Transverse colon (tissue), 4 donors: ENCODE measurements at places on chromosomes 13 and 19.

GRCh38 chr13:64033921-64034320, 2618.3 kb upstream of the PCDH20 start:
- no peak for DNase-seq

DNA sequence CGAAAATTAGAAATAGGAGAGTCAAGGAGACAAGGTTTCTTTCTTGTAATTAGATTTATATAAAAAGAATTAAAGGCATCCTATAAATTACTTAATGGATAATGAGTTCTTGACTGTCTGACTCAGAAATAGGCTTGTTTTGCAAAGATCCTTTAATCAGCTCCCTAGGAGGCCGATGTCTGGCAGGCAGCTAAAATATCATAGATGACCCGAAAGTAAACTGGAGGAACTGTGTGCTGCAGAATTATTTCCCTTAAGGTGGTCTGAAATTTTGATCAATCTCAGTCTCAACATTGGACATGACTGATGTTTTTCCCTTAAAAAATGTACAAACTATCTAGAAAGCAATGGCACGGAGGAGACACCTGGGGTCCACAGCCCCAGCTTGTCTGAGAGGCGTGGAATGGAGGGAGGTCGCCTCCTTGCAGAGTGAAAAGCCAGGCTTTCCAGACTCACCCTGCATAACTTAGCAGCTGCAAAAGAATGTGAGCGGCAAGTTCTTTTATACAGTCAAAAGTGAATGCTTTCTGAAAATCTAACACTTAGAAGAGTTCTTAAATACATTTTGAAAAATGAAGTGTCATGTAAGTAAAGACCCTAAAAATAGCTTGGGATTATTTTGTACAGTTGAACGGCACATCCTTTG, 44.8 kb downstream of the MBNL2 start:
- DNase-seq: no peak

GRCh38 chr19:1411255-1412191, 4.1 kb downstream of the DAZAP1 start:
- DNase-seq: peak; percentile 30

DNA sequence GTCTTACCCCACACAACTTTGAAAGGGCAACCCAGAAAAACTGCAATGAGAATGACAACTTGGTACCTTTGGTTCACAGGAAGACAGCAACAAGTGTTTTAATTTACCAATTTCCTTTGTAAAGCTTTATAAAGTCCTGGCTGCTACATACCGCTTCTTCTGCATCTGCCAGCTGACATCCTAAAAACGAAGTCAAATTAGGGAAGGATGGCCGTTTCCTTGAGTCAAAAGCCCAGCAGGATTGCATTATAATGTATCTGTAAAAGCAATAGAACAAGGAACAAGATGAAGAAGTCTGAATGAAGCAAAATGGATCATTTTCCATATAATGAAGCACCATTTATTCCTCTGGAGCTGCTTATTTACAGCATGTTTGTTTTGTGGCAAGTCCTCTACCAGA, 25.8 kb upstream of the URAD start:
- DNase-seq: no peak

DNA sequence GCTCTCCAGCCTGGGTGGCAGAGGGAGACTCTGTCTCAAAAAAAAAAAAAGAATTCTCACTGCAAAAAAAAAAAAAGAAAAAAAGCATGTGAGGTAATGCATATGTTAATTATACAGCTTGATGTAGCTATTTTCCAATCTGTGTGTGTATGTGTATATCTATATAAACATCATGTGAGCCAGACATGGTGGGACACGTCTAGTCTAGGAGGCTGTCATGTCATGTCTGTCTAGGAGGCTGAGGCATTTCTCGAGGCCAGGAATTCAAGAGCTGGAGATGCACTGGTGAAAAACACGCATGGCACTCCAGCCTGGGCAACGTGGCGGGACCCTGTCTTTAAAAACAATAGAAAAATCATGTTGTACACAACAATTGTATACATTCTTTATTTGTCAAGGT, 6.9 kb upstream of the SBK3 start:
- DNase-seq: no peak

DNA sequence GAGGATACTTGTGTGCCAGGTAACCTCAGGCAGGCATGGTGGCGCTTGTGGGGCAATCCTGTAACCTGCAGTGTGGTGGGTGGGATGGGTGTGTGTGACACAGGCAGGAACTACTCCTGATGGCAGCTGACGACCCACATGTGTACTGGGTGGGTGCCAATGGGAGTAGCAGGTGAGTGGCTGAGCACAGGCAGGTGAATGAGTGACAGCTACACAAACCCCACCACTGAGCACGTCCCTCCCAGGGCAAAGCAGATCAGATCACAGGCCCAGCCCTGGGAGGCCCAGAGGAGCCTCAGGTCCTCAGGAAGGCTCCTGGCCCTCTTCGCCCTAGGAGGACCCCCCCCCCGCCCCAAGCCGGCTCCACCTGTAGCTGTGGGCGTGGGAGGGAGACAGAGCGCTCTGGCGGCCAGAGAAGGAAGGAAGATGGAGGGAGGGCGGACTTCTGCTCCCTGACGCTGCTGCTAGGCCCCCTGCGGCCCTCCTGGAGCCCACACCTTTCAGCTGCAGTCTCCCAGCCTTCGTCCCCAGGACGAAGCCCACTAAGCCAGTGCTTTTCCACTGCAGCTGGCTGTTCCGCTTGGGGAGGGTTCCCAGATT, 1.3 kb upstream of the ZNF181 start:
- peak; percentile 12 for DNase-seq

DNA sequence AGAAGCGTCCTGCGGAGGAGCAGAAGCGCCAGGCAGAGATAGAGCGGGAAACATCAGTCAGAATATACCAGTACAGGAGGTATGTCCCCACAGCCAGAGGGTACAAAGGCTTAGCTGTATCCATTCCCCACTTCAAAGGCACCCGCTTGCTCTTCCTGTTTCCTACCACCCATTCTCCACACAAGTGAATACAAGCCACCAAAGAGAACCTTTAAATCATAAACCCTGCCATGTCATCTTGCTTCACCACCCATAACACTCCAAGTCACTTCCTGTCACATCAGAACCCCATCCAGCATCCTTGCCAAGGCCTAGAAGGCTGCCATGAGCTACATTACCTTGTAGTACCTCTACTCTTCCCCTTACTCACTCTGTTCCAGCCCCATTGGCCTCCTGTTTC, 205.8 kb downstream of the LMO7 start:
- no peak for DNase-seq

GRCh38 chr13:41034881-41035280, 15.8 kb upstream of the ELF1 start:
- no peak for DNase-seq

GRCh38 chr19:11347546-11348039, 1.3 kb downstream of the CCDC159 start:
- no peak for DNase-seq

DNA sequence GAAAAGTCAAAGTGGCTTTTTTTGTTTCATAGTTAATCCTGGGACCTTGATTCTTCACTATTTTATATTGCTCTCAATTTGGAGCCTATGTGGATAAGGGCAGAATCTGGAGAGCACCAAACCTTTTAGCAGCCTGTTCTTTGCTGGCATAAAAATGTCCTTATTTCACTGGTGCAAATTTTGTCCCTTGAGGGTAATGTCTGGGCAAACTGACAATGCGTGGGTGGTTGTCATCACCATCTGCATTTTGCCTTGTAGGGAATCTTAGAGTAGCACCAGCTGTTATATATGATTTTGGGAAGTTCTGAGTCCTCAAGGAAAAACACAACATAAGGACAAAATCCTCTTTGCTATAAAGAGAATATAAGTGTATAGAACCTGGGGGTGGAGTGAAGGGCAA, 336.9 kb upstream of the HTR2A start:
- no peak for DNase-seq

GRCh38 chr13:109665781-109666249, 120.6 kb downstream of the IRS2 start:
- no peak for DNase-seq

DNA sequence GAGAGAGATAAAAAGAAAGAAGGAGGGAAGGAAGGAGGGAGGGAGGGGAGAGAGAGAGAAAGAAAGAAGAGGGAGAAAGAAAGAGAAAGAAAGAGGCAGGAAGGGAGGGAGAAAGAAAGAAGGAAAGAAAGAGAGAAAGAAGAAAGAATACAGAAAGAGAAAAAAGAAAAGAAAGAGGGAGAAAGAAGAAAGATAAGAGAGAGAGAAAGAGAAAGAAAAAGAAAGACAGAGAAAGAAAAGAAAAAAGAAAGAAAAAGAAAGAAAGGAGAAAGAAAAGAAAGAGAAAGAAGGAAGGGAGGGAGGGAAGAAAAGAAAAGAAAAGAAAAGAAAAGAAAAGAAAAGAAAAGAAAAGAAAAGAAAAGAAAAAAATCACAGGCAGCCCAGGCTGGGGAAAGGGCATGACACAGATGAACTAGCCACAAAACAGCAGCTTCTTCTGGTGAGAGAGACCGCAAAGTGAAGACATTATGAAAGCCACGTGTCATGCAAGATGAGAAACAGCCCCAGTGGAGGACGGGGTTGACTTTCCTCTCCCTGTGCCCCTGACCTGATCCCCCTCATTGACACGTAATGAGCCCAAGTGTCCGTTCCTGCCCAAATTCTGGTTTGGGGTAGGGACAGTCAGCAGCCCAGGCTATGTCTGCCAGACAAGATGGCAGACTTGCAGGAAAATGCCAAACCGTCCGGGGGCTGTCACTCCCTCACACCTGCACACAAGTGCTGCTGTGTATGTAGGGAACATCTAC, 102.1 kb downstream of the INSR start:
- DNase-seq: peak; percentile 19

DNA sequence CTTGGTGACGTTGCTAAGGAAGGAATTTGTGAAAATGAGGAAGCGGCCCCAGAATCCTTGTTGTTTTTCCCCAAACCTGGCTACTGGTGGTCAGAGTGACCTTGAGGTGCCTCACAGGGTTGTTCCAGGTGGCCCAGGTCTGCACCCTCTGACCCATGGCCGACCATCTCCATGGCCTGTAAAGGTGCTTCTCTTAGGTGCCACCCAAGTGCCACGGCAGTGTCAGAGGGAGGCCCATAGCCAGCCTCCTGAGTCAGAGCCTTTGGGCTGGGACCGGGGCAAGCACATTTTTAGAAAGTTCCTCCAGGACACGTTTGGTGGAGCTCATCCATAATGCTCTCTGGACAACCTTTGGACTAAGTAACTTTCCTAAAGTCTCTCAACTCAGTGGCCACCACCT, 83.9 kb upstream of the IRS2 start:
- no peak for DNase-seq

DNA sequence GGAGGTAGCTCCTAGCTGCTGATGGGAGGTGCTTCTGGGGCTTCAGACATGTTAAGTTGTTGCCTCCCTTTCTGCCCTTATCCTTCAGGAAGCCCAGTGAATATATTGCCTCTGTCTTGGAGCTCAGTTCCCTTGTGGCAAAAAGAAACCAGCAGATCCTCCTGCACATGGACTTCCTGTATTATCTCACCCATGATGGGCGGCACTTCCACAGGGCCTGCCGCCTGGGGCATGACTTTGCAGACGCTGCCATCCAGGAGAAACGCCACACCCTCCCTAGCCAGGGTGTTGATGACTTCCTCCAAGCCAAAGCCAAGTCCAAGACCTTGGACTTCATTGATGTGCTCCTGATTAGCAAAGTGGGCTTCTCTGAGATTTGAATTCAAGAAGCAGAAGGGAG, 6.0 kb upstream of the CYP4F12 start:
- peak; percentile 67 for DNase-seq

- DNase-seq: no peak
These were observed 148.0 kb downstream of the PRR20E start for GRCh38 chr13:57314897-57315520.

DNA sequence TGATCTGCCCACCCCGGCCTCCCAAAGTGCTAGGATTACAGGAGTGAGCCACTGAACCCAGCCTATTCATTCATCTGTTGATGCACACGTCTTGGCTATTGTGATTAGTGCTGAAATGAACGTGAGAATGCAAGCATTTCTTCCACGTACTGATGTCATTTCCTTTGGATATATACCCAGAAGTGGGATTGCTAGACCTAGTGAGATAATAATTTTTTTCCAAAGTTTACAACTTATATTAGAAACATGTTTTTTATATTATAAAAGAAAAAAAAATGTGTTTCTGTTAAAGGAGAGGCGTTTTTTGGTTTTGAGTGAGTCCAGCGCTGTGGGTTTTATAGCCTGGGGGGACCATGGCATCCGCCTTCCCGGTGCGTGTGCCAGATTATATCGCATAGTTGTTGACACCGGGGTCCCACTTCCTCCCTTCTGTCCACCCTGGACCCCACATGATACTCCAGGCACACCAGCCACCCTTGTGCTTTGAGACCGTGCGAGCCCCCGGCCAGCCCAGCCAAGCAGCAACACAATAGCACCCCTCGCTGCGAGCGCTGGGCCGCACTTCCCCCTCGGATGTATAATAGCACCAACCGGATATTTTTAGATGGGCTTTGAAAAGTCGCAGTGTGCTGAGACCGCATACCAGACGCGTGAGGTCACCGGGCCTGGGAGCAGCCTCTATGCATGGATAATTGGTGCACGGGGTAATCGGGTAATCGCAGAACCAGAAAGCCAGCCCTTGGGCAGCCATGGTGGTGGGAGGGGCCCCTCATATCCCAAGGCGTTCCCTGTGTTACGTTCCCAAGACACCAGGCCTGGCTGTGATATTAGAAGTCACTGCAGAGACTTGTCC, 59.6 kb downstream of the MYO9B start:
- DNase-seq: peak; percentile 80

DNA sequence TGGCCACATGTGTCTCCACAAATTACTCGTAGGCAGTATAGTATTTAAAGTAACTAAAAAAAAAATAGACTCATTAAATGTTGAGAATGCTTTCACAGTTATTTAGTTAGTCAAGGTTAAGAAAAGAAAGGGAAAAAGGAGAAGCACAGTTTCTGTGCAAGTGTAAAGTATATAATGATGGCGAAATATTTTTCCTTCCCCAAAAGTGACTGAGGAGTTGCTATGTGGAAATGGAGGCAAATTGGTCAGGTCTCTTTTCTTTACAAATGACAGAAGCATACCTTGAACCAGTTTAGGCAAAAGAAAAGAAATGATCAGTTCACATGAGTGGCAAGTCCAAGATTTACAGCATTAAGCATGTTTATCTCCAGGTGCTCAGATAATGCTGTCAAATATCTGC, 18.0 kb downstream of the CSNK1A1L start:
- no peak for DNase-seq

DNA sequence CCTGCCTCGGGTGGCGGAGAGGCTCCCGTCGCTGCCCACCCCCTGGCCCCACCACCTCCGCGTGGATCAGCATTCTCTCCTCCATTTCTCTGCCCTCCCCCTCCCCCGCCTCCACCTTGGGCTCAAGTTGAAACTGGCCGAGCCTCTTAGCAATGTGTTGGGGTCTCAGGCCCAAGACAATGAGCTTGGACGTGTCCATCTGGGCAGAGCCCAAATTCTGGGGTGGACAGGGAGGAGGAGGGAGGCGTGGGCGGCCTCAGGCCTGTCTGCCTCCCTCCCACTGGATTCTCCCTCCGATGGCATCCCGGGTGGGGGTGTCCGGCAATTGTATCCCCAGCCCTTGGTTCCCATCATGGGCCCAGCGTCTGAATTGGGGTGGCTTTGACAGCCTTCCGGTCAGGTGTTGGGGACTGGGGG, 1.2 kb downstream of the CELF5 start:
- no peak for DNase-seq

DNA sequence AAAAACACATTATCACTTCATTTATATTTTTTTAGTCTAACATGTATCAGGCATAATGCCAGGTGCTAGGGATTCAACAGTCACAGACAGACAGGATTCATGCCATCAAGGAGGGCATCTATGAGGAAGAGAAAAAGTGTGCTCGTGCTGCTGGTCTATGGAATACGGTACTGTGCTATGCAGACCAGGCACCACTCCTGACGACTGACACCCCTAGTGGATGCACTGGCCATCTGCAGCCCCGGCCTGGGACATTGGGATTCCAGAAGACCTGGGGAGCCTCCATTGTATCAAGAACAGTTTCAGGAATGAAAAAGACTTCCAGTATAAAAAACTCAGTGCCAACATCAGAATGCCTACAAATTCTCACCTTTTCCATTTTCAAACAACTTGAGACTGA, 94.0 kb downstream of the KLF12 start:
- peak; percentile 41 for DNase-seq
